ENCODE measurements at places on chromosomes 5 and 9.

GRCh38 chr9:77561331-77562018 lies 86.6 kb downstream of the GNA14 start:
- DNase-seq: no peak

GRCh38 chr9:111949919-111950318 lies 53.3 kb downstream of the UGCG start:
- no peak for DNase-seq

DNA sequence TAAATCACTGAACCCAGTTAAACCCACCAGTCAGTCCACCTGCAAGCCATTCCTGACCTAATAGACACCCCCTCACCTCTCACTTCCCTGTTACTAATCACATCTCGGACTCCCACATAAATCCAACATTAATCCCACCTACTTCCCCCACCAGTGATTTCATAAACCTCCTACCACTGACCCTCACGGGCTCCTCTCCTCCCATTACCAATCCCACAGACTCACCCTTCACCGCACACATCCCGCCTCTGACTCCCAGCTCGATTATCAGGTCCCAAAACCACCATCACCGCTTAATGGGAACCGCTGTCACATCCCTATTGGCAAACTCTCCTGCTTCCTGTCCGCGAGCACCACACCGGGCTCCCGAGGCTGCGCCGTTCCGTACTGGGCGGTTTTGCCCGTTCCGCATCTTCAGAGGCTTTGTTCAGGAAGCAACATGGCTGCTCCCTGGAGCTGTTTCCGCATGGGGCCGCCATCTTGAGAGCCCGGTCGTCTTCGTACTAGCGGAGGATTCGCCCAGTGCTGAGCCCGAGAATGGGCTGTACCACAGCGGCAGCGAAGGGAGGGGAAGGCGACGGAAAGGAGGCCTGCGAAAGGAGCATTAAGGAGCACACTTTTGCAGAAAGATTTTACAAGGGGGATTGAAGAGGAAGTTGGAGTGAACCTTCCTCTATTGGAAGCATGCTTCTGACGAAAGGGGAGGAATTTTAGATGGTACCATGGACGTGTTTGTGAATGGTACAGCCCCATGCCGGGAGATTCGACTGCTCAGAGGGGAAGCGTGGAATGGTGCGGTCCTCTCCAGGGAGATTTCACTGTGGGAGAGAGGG lies at the start of gene ZNF300:
Gene ZNF300 (minus strand): TSS at position 502 of the 833 bp plus-strand sequence. CDS start 1,825 bp downstream, outside the sequence.
- DNase-seq: peak; percentile 74

DNA sequence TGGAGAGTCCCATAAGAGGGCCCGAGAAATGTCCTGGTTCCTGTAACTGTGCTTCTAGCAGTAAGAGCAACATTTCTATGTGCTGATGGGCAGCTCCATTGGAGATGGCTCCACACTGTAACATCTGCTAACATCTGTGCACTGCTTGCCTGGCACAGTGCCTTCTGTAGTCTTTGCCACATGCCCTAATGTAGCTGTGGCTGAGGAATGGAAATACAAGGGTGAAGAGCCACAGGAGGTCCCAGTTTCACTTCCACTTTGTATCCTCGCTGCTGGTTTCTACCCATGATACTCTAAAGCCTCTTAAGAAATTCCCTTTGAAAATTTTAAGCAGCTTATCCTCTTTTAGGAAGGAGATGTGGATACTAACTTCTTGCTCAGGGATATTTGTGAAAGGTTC lies 97.4 kb downstream of the HOMER1 start:
- DNase-seq: no peak

DNA sequence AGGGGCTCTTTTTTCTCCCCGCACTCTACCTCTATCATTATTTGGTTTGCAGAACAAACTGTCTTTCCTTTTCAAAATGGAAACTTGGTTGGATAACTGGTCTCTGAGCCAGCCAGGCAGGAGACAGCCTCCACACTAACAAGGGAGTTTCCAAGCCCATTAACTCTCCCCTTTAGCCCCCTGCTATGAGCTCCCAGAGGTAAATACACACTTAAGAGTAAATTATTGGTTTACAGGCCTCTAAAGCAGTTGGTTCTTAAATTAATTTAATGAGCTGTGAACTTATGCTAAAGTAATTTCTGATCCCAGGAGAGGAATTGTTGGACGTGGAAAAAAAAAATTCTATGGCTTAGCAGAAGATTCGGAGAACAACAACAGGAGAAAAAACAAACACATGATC lies 30.3 kb downstream of the EPB41L4A start:
- DNase-seq: peak; percentile 85

DNA sequence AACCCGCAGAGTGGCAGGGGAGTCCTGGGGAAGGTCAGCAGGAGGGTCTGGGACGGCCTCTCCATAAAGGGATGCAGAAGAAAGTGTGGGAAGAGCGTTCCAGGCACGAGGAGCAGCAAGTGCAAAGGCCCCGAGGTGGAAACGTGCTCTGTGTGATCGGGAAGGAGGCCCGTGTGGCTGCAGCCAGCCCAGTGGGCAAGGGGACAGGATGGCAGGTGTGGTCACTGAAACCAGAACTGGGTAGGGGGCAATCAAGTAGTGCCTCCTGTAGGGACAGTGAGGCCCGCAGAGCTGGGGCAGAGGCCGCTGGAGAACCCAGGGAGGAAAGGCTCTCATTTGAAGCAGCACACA lies 16.3 kb upstream of the LAMC3 start:
- DNase-seq: no peak

DNA sequence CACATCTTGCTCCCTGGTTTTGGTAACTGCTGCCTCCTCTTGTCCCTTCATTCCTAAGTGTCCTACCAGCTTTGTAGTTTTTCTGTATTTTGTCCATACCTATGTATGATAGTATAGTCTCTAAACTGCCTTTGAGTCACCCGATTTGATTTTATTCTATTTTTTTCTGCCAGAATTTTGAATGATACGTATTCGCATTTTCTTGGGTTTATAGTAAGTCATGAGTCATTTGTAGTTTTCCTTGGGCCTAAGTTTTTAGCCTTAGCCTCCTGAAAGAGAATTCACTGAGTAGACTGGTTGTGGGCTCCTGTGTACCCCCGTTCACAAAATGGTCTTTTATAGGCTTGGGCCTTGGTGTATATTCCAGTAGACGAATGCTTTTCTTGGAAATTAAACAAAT lies 59.6 kb downstream of the LRRTM2 start:
- DNase-seq: no peak

DNA sequence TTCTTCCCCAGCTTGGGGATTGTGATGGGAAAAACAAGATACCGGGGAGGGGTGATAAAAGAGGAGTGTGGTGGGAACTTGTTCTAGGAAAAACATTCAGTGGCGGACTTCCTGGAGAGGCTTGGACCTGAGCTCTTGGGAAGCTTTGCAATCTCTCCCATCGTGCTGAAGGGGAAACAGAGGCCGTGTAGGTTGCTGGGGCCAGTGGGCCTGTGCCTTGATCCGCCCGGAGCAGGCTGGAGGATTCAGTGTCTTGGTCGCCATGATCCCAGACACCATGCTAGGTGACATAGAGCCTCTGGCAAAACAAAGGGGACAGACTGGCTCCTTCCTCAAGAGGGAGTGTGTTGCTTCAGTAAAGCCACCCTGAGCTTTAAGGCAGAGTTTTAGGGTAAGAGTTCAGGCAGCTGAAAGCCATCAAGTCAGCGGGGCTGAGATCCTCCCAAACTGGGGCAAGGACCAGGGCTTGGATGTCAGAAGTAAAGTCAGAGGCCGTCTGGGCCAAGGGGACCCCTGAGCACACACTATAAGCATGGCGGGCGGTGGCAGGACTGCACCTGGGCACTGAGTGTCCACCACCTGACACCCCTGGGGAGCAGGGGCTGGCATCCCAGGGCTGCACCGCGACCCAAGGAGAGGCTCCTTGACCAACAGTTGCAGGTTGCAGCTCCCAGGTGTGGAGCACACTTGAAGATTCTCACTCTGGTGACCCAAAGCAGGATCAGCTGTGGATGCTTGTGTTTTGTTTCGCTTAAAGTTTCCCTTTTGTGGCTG lies 44.7 kb downstream of the TRIP13 start:
- no peak for DNase-seq

DNA sequence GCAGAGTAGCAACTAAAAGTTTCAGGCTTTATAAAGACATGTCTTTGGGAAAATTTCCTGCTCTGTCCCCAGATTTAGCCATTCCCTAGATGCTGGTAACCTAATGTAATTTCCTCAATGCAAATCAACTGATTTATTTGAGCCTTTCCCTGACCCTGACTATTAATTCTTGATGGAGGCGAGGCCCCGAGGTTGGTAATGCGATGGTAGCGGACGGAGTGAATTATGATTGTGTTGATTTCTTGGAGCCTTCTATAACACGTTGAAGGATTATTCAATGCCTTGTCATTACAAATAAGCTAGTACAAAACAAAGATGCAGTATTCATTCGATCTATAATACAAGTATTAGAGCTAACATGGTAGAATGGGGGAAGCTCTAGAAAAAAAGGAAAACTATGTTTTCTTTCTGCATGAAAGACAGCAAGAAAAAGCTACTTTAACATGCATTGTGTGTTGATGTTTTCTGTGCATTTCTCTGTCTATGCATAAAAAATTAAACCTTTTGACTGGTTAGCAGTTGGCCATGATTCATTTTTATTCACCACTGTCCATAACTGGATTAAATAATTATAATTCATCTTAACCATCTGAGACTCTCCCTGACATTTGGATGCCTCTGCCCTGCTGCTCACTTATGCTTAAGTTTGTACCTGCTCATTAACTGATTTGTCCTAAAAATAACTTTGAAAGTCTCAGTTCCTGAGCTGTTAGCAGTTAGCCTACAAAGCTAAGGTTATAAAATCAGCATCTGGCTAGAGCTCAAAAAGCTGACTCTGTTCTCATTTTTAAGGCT lies 490.2 kb upstream of the NUDT12 start:
- DNase-seq: no peak

GRCh38 chr5:132500244-132500930 lies 9.8 kb upstream of the IRF1 start:
- no peak for DNase-seq

GRCh38 chr5:154972476-154973080 lies 31.7 kb downstream of the MRPL22 start:
- DNase-seq: peak; percentile 31

- DNase-seq: no peak
Observed at GRCh38 chr5:95022967-95023695, 261.8 kb downstream of the MCTP1 start.

Data from NCI-H2081 (cell line).